ENCODE measurements at places on chromosomes 16 and 17.

- DNase-seq, result no peak
Measured at GRCh38 chr16:85173981-85174751, 61.9 kb upstream of the CIBAR2 start.

- no peak for DNase-seq
Measured at GRCh38 chr16:53816211-53816836, 112.4 kb downstream of the FTO start.

GRCh38 chr17:35235289-35235688, 7.6 kb upstream of the SLFN5 start:
- DNase-seq, result no peak

DNA sequence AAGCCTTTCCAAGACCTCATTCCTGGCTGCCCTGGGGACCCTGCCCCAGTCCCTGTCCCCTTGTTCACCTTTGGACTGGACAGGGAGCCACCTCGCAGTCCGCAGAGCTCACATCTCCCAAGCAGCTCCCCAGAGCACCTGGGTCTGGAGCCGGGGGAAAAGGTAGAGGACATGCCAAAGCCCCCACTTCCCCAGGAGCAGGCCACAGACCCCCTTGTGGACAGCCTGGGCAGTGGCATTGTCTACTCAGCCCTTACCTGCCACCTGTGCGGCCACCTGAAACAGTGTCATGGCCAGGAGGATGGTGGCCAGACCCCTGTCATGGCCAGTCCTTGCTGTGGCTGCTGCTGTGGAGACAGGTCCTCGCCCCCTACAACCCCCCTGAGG, 38.7 kb upstream of the IL21R start:
- no peak for DNase-seq

- DNase-seq, result no peak
Measured at GRCh38 chr17:68346448-68346847, 55.2 kb downstream of the ARSG start.

- no peak for DNase-seq
Measured at GRCh38 chr17:66527335-66527734, 224.9 kb downstream of the PRKCA start.

GRCh38 chr17:66169839-66170238, 22.1 kb downstream of the CEP112 start:
- no peak for DNase-seq

- DNase-seq, result no peak
Measured at GRCh38 chr16:12833926-12834325, 30.2 kb upstream of the CPPED1 start.

- DNase-seq, result no peak
Measured at GRCh38 chr17:71349908-71350600, 770.8 kb upstream of the SOX9 start.
